ENCODE measurements at places on chromosomes 6 and 20. TPM values are rescaled to one million over a fixed set of nuclear protein-coding genes. Genes with fewer than 3 reads are reported as not detected.

Gene CRISP2
- total RNA-seq: not detected

DNA sequence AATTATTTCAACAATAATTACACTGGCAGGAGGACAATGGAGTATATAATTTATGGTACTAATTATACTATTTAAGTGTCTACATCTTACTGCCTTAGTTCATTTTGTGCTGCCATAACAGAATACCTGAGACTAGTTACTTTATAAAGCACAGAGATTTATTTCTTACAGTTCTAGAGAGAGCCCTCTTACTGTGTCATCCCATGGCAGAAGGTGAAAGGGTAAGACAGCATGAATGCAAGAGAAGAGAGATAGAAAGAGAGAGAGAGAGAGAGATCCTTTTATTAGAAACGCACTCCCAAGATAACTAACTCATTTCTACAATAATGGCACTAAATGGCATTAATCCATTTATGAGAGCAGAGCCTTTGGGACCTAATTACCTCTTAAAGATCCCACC lies 314.7 kb downstream of the EPM2A start:
- DNase-seq: no peak

- DNase-seq: no peak
Measured at GRCh38 chr20:20969701-20970280, 136.4 kb downstream of the LINC00237 start.

DNA sequence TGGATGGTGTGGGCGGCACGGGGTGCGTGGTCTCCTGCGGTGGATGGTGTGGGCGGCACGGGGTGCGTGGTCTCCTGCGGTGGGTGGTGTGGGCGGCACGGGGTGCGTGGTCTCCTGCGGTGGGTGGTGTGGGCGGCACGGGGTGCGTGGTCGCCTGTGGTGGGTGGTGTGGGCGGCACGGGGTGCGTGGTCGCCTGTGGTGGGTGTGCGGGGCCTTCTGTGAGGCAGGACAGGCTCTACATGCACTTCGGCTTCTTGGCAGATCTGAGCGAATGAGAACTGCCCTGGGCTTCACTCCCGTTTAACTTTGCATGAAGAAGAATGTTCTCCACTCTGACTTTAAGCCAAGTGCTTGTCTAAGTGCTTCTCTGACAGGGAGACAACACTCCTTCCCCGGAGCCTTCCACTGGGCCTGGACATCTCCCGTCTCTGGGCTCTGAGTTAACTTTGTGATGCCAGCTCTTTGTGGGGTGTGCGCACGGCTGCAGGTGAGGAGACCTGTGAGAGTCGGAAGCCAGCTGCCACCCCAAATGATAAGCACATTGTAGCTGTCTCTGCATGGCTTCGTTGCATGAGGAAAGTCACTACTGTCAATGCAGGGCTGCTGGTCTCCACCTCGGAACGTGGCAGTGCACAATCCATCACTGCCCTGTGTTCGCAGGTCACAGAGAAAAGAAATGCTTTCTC lies 244.8 kb downstream of the DLL1 start:
- no peak for DNase-seq

DNA sequence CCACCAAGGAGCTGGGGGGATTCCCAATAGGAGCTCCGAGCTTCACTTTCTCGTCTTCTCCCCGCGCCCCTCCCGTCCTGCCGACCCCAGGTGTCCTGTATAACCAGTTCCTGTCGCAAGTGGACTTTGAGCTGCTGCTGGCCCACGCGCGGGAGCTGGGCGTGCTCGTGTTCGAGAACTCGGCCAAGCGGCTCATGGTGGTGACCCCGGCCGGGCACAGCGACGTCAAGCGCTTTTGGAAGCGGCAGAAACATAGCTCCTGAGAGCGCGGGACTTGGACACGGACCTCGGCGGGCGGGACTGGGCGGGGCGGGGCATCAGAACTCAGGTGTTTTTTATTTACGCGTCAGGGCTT lies 340 bp upstream of the VARS2 start:
- DNase-seq: no peak

DNA sequence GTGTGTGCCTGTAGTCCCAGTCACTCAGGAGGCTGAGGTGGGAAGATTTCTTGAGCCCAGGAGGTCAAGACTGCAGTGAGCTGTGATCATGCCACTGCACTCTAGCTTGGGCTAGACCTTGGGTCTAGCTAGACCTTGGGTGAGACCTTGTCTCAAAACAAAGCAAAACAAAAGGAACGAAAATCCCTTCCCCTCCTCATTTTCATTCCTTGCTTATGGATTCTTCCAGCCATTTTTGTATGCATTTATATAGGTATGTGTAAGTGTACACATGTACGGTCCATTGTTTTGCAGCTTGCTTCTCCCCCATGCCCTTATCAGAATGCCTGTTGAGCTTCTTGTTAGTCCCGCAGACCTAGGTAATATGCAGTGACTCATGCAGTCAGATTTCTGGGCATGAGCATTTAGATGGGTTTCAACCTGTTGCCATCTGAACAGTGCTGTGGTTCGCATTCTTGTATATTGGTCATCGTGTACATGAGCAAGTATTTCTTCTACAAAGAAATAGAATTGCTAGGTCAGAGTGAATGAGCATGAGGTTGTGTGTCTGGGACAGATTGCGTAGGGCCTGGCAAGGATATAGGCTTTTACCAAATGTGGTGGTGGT lies 73.2 kb downstream of the ATRN start:
- no peak for DNase-seq

DNA sequence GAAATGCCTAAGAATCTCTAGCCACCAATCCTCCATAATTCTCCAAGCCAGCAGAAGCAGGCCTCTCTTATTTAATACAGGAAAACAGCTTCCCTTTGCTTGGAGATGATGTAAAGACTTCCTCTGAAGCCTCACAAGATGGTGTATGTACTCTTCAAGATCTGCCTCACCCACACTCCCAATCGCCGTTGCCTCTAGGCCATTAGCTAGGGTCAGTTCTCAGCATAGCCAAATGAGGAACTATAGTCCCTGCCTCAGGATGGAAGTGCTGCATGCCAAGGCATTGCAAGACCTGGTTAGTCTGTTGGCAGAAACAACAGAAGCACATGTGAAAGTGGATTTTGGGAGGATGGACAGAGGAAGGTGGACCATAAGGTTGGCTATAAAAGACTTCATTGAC lies 139.1 kb downstream of the SCML4 start:
- no peak for DNase-seq

Gene LSM14B
- total RNA-seq: 41.7 TPM

Gene HEY2
- total RNA-seq: 0.34 TPM

Gene PDCD2
- total RNA-seq: 56.2 TPM

DNA sequence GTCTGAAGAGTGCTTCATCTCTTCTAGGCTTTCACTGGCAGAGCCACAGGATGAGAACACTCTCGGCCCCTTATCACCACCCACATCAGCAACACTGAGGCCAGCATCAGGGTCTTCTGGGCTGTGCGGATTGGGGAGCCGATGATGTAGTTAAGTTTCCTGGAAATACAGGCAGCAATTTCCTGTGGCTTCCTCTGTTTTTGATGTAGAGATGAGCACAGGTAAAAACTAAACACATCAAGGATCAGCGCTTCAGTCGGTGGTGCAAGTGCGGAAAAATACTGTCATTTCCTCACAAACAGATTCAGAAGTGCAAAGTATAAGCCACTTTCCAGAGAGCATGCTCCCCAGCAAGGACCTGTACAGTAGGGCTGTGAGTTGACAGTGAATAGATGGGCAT lies 62.6 kb downstream of the BACH2 start:
- peak; percentile 94 for DNase-seq

GRCh38 chr20:49343246-49343645 lies 65.4 kb upstream of the ZNFX1 start:
- no peak for DNase-seq

DNA sequence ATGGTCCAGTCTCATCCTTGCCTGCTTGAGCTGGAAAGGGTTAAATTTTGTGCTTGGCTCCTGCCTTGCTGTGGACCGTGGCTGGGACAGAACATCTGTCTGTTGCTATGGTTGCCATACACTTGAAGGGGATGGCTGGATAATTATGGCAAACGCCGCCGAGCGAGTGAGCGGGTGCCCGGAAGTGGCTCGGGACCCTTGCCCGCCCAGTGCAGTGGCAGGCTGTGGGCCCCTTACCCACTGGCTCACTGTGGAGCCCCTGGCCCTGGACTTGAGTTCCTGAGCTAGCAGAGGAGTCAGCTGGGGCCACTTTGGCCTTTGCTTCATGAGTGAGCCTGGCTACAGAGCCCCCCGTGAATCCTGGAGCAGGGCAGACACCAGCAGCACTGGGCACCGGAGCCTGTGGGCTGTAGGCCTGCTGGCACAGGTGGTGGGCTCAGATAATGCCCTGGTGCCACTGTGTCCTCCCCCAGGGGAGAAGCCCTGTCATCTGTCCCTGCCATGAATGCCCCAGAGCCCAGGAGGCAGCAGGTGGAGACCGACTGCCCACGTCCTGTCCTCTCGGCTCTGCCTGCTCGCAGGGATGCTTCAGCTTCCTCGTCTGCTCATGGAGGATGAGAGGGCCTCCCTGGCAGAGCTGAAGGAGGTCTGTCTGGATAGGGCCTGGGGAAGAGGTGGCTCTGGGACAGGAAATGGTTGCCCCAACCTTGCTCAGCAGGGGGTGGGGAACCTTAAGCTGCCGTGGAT lies 25.5 kb upstream of the NOL4L start:
- no peak for DNase-seq

- no peak for DNase-seq
Measured at GRCh38 chr6:35972471-35973367, 51.7 kb downstream of the SLC26A8 start.

DNA sequence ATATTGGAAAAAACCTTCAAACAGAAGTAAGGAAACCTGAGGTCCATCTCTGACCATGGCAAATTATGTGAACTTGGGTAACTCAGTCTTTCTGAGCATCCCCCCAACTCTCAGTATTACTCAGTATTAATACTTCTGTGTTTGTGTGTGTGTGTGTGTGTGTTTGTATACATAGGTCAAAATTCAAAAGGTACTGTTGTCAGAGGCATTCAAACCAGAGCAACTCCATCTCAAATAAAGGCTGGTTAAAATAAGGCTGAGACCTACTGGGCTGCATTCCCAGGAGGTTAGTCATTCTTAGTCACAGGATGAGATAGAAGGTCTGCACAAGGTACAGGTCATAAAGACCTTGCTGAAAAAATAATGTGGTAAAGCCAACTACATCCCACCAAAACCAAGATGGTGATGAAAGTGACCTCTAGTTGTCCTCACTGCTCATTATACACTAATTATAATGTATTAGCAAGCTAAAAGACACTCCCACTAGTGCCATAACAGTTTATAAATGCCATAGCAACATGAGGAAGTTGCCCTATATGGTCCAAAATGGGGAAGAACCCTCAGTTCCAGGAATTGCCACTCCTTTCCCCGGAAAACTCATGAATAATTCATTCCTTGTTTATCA lies 33.3 kb upstream of the SLC22A16 start:
- DNase-seq: no peak

- DNase-seq: no peak
Measured at GRCh38 chr20:1332749-1333300, 3.9 kb upstream of the SDCBP2 start.

Gene PLEKHG1
- total RNA-seq: 0.74 TPM

Gene RPS18
- total RNA-seq: 2,454 TPM

GRCh38 chr6:16412982-16413381 lies 174.6 kb downstream of the GMPR start:
- DNase-seq: no peak

DNA sequence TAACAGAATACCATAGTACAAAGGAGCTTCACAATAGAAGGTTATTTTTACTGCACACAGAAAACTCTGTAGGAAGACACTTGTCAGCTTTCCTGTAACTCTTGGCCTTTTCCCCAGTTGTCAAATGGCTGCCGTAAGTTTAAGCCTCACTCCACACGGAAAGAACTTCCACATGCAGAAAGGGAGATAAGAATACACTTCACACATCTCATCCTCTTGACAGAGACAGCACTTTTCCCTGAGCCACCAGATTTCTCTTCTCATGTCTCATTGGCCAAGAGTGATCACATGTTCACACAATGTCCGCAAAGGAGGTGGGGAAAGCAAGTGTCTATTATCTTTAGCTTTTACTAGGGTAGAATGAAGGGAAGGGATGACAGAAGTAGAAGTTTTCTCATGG lies 540.7 kb downstream of the HAO1 start:
- DNase-seq: no peak

DNA sequence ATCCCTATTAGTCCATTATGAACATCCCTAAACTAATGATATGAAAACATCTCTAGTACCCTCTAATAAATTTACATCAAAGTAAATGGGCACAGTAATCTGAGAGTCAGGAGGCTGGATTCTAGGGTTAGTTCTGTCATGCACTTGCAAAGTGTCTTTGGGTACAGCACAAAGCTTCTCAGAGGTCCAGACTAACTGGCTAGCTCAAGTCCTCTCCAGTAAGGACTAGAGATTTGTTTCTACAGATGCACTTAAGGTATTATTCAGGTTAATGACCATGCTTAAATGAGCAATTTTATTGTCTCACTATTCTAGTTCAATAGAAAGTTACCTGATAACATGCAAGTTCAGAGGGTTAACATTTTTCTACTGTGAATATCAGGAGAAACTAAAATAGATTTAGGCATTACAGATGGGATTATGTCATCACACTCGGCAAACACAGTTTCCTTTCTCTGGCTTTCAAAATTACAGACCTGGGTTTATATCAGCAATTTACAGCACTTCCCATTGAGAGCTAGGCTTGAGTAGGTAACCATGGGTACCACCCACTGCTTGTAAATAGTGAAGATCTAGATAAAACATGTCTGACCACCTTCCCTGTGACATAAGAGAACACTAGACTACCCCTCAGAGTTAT lies 402.9 kb upstream of the RUNX2 start:
- DNase-seq: peak; percentile 72

GRCh38 chr6:79797912-79798311 lies 149.4 kb downstream of the ELOVL4 start:
- DNase-seq: no peak

- no peak for DNase-seq
Measured at GRCh38 chr6:129662980-129663431, 47.0 kb downstream of the ARHGAP18 start.

Gene TNFRSF6B
- 0.74 TPM for total RNA-seq

DNA sequence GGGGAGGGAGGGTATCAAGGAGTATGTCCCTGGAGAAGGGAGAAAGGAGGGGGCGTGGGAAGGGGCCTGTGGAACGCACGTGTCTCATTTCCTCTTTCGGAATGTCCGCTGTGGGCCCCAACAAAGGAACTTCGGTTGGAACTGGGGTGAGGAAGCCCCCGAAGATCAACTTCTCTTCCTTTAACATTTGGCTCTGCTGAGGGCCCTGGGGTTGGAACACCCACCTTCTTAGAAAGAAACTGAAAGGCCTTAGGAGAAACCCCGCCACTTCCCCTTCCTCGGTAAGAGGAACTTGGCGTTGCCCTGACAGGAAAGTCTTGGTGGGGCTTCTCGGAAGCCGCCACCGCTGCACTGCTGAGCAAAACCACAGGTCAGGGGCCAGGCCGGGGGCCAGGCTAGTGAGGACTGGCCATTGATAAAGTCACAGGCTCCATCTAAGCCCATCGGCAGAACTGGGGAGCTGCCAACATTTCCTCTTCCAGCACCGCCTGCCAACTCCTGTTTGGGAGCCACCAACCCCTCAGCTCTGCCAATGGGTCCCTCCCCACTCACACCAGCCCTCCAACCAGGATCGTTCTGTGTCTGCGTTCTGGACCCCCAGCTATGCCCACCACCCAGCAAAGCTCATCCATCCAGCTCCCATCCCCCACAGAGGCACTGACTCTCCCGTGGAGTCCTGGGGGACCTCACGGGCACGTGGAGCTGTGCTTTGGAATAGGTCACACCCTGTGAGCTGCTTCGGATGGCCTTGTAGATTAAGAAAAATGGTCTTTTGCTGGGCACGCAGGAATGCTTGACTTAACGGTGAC lies 44.8 kb downstream of the FGD2 start:
- peak; percentile 66 for DNase-seq

Gene SLC17A1
- total RNA-seq: not detected

- DNase-seq: no peak
Measured at GRCh38 chr20:57395111-57395966, 4.1 kb downstream of the RBM38 start.

All from naive thymus-derived CD4-positive, alpha-beta T cell (primary cell).